ENCODE measurements at places on chromosomes 4 and X.

- no peak for DNase-seq
These were observed 727.8 kb upstream of the LCORL start for GRCh38 chr4:18749391-18749790.

DNA sequence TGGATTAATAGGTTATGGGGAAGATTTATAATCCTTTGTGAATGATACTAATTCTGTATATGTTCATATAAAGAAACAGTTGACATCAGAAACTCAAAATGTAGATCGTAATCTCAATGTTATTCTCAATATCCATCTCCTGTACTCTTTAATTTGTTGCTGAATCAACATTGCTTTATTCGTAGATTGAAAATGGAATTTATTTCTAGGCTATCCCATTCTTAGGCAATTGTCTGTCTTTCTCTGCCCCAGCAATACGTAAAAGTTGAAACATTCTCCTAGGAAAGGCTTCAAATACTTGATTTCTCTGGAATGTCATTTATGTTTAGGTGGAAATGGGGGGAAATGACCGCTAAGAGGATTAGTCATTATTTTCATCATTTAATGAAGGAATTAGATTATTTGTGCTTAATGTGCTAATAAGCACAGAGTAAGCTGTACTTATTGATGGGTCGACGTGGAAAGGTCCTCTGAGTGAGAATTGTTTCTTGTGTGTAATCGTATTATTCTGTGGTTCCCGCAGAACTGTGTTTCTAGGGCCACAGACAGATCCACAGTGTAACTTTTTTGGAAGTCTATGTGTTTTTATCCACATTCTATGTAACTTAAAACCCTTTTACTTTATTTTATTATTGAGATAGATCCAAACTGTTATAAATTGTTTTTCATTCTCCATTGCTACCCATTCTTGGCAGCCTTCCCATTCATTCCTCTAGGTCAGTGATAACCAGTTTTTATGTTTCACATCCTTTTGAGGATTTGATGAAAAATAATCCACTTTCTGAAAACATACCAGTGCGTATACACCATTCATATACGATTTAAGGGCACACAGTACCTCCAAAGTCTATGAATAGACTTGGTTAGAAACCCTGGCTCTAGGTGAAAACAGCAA lies 262.9 kb downstream of the ARHGAP10 start:
- no peak for DNase-seq

DNA sequence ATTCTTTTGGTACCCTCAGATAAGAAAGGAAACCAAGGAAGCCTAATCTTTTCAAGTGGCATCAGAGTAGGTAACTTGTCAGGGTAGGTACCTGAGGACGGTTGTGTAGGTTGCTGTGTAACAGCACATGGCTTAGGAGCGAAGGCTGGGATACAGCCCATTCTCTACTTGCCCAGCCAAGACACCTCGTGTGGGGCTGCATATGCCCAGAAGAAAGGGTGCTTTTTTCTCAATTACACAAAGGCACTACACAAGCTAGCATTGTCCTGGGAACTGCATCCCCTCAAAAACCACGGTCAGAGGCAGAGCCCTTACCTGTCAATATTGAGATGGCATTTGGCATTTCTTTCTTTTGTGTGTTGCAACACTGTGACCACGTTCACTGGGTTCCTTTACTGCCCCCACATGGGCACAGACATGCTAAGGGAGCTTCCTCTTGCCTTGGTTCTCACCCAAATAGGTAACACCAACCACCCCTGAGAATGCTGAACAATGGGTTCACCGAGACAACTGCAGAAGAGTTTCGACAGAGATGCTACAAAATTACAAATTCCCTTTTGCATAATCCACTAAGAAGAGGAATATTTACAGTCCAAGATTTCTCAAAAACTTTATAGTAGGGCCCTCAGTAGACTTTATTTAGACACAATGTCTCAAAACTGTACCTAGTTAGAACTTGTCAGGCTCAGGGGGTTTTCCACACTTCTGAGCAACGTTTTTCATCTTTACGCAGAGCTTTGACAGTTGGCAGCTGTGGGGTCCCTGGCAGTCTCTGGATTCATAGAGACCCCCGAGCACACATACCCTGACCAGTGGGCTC lies 35.8 kb upstream of the TNIP3 start:
- DNase-seq, result no peak

- no peak for DNase-seq
These were observed 114.0 kb downstream of the BMPR1B start for GRCh38 chr4:94871644-94872305.

DNA sequence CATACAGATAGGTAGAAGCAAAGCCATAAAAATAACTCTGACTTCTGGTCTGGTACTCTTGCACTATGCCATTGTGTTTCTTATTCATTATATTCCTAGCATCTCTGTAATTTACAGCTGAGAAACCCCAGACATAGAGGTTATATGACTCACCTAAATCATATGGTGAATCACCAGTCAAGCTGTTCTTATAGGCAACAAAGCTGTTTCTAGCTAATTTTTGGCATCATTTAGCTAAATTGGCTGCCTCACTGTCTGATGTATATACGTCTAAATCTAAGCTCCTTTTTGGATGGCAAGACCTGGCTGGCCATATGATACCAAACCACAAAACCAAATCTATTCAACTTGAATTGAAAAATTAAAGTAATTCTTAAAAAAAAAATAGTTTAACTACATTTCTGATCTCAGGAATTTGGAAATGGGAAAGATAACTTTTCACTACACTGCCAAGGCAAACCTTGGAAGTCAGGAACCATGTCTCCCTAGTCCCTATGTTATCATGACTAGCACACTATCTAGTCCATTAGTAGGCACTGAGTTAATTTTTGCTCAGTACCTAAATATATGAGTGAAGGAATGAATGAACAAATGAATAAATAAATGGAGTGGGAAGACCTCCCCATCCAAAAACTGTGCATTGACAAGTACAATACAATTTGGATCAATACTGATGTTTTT lies 41.3 kb upstream of the STAG2 start:
- no peak for DNase-seq

DNA sequence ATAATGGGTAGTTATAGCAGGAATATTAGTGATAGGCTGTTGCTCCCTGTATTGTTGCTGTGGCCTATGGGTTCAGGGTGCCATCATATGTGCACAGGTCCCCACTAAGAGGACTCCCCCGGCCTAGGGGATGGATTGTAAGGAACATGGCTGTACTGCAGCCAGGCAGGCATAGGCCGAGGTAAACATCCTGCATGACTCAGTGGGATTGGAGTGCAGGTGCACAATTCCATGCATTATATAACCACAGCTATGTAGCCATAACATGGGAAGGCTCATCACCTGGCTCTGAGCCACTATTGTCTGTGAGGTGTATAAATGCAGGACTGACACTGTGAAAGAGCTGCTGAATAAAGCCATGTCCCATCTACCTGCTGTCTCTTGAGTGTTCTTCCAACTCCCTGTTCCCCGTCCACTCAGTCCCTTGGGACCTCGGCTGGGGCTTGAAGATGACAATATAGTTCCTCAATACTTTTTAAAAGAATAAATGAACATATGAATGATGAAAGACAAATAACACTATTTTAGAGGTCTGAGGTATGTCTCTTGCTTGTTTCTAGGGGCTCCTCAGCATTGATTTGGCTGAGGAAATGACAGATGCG lies 425.2 kb downstream of the IDS start:
- no peak for DNase-seq

DNA sequence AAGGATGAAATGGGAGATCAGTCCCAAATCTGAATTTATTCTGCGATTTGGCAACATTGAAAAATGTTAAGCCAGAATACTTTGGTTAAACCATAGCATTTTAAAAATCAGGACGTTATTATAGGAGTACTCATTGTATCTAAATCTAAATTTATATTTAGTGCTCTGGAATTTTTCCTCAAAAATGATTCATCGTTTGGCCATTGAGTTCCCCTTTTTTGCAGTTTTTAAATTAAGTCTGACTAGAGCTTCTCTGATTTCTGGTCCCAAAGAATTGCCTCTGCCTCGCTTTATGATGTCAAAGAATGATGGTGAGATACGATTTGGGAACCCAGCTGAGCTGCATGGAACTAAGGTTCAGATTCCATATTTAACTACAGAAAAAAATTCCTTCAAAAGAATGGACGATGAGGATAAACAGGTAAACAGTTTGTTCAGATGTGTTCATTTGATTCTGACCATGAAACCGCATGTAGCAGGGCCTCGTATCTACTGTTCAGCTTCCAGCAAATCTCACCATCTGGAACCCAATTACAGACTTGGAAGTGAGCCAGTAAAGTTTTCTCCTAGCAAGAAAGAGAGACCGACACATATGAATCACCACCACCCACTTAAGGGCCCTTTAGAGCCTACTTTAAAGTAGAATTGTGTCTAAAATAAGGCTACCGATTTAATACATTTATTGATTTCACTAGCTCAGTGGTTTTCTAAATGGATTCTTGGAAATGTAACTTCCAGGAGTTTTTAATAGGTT lies 75.6 kb downstream of the REPS2 start:
- DNase-seq, result no peak

GRCh38 chr4:94244087-94244828 lies 36.6 kb downstream of the SMARCAD1 start:
- DNase-seq, result no peak

DNA sequence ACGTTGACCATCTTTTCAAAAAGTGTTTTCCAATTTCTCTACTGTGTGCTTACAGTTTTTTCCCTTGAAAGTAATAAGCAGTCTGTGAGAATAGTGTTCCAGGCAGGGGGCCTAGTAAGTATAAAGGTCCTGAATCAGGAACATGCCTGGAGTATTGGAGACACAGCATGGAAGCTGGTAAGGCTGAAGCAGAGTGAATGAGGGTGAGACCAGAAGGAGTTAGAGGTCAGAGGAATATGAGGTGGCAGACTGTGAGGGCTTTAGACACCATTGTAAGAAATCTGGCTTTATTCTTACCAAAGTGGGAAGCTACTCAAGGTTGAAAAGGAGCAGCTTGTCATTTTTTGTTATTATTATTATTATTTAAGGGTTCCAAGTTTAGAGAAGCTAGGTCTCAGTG lies 107.4 kb downstream of the CT47B1 start:
- DNase-seq, result no peak

- no peak for DNase-seq
These were observed 1.6 kb downstream of the SCARB2 start for GRCh38 chr4:76211769-76212708.

DNA sequence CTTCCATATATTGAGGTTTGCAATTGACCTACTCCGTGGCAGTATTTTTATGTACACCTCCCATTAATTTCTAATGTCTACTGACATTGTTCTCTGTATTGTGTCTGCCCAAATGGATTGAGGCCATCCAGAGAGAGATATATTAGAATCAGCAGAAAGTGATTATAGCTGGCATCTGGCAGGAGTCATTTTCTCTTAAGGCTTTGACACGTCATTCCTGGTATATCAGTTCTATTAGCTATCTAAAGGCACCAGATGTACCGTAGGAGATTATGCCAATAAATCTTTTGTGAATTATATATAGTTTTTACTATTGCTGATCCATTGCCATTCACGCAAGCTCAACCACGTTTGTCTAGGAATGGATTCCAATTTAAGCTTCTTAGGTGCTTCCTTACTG lies 1026.4 kb upstream of the IGFBP7 start:
- no peak for DNase-seq

- DNase-seq, result no peak
These were observed 67.0 kb downstream of the TMEM156 start for GRCh38 chr4:38964942-38965775.

DNA sequence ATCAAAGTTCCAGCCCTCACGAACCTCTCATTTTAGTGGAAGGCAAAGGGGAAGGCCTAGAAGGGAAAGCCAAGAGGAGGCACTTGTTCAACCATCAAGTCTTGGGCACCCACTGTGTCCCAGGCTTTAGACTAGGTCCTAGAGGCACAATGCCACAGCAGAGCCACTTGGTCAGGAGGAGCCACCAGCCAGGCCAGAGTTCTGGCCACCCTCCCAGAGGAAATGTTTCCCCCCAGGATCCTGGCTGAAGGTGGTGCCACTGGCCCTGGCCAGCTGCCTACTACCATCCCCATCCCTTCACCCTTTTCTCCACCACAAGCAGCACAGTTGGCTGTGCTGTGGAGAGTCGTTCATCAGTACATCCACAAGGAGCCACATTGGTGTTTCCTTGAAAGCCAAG lies 34.3 kb upstream of the XPNPEP2 start:
- no peak for DNase-seq

GRCh38 chrX:38006291-38006690 lies at the start of gene SYTL5:
Gene SYTL5, plus strand, starts transcription at chrX:38006553. Its CDS starts 27,337 bp downstream, at chrX:38033890.
- DNase-seq, result no peak

DNA sequence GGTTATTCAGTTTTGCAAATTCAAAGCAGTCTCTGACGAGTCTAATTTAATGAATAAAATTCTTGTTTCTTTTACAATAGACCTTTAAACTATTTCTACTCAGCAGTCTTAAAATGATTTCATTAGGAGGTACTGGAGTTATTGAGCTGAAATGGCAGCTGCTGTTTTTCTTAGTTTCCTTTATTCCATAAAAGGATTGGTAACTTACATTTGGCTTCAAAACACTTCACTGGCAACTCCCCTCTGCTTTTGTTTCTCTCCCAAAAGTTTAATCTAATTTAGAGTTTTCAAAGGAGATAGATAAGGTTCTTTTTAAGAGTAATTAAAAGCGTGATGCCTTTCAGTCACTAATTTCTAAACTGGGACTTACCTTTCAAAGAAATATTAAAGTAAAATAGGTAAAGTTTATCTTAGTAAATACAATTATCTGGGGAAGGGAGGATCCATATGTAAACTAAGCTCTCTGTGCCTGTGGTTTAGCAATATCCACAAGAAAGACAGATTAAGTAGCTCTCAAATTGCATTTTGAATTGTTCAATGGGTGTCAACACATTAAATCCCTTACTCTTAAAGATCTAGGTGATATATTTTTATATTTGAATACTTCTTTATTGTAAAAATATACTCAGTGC lies 17.1 kb upstream of the PCDH10 start:
- DNase-seq, result no peak

- no peak for DNase-seq
These were observed 193.1 kb upstream of the CPEB2 start for GRCh38 chr4:14809203-14809602.

DNA sequence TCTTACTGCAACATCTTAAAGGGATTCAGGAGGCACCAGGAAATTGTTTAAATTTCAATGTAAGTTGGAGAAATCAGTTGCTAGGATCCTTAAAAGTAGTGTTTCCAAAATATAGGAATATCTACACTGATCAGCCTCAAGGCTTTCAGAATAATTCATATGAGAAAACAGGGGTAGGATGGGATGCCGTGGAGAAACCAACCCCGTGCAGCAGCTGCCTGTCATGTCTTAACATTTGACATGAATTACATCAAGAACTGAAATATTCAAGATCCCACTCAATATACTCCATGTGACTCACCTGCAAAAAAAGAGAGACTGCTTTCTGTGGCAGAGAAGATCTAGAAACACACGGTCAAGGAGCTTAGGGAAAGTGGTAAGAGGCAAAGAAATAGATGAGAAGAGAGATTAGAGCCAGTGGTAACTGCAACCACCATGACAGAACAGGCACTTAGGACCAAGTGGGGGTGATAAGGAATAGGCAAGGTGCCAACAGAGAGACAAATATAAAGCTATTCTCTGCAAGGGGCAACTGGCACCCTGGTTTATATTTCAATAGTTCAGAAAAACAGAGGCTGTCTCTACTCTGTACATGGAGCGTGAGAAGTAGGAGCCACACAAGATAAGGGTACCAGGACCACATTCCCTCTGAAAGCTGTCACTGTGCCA lies 64.0 kb downstream of the SLC39A8 start:
- DNase-seq, result no peak

Measured in coronary artery (tissue), 2 donors.